ENCODE measurements at places on chromosomes 5 and 9. TPM values are rescaled to one million over a fixed set of nuclear protein-coding genes. Genes with fewer than 3 reads are reported as not detected.

- no peak overlapping the region for H3K4me3 ChIP-seq
- DNase-seq: no peak
- no peak overlapping the region for H3K27ac ChIP-seq
- no peaks in the 10 kb centered on the region for H3K36me3 ChIP-seq
These were observed 140.4 kb upstream of the SPDL1 start for GRCh38 chr5:169442913-169443784.

- H3K27me3 ChIP-seq: no peaks in the 10 kb centered on the region
- H3K4me1 ChIP-seq: no peaks in the 10 kb centered on the region
- H3K4me3 ChIP-seq: no peak overlapping the region
- DNase-seq: no peak
- H3K36me3 ChIP-seq: no peaks in the 10 kb centered on the region
These were observed 1040.8 kb downstream of the TAF11L14 start for GRCh38 chr5:18675041-18675440.

GRCh38 chr5:68562308-68562707 lies 346.8 kb downstream of the PIK3R1 start:
- no peaks in the 10 kb centered on the region for H3K4me1 ChIP-seq
- DNase-seq: no peak
- H3K4me3 ChIP-seq: no peak overlapping the region
- H3K27ac ChIP-seq: no peak overlapping the region

- H3K27me3 ChIP-seq: no peaks in the 10 kb centered on the region
- H3K36me3 ChIP-seq: no peaks in the 10 kb centered on the region
- H3K4me1 ChIP-seq: no peaks in the 10 kb centered on the region
- H3K4me3 ChIP-seq: no peak overlapping the region
- no peak overlapping the region for H3K27ac ChIP-seq
- DNase-seq: no peak
These were observed 548.7 kb downstream of the TUSC1 start for GRCh38 chr9:25129537-25129936.

GRCh38 chr9:131809941-131810344 lies 70.1 kb upstream of the RAPGEF1 start:
- DNase-seq: no peak
- no peak overlapping the region for H3K4me3 ChIP-seq
- H3K27ac ChIP-seq: no peak overlapping the region
- peaks cover 29% of the 10 kb centered on the region for H3K27me3 ChIP-seq
- H3K4me1 ChIP-seq: no peaks in the 10 kb centered on the region
- H3K36me3 ChIP-seq: no peaks in the 10 kb centered on the region

Gene ARL14EPL
- total RNA-seq: 0.20 TPM

DNA sequence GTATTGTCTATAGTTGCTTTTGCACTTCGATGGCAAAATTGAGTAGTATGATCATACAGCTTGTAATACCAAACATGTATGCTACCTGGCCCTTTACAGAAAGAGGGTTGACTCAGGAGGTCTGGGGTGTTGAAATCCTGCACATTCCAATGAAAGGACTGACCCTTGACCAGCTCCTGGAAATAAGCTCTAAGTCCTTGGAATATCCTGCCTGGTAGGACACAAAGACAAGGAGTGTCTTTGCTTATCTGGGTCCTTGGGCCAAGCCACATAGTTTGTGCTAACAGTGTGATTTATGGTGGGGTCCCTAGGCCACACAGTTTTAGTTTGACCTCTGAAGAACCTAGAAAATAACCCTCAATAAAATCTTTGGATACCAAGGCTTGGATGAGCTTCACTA lies 89.3 kb upstream of the FTMT start:
- H3K27me3 ChIP-seq: no peaks in the 10 kb centered on the region
- H3K4me1 ChIP-seq: no peaks in the 10 kb centered on the region
- DNase-seq: no peak
- H3K27ac ChIP-seq: no peak overlapping the region
- no peak overlapping the region for H3K4me3 ChIP-seq

DNA sequence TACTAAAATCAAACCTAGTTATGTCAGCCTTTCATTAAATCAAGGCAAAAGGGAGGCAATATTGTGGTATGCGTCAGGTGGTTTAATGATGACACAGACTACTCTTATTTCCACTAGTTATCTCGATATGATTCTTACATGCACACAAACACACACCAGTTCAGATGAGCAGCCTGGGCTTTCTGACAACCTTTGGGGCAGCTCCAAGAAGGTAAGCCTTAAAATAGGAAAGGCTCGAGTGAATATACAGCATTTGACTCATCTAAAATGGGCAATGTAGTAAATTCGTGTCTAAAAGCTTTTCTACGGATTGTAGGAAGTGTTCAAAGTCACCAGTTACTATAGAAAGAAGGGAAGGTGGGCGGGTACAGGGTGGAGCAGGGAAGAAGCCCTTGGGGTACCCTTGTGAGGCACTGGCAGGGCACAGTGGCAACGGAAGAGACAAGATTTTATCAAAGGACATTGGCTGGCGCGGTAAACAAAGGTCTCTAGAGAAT lies 1.9 kb downstream of the ANKH start:
- DNase-seq: no peak
- no peak overlapping the region for H3K27ac ChIP-seq
- no peaks in the 10 kb centered on the region for H3K36me3 ChIP-seq
- H3K4me3 ChIP-seq: no peak overlapping the region

- no peak for DNase-seq
- no peaks in the 10 kb centered on the region for H3K4me1 ChIP-seq
- no peaks in the 10 kb centered on the region for H3K27me3 ChIP-seq
These were observed 806.9 kb upstream of the CDH9 start for GRCh38 chr5:27845248-27845647.

Gene DMRTA1
- not detected for total RNA-seq

Gene IFNW1
- total RNA-seq: not detected

Gene MVB12B
- total RNA-seq: 0.09 TPM

- DNase-seq: no peak
- no peaks in the 10 kb centered on the region for H3K4me1 ChIP-seq
These were observed 687.6 kb upstream of the MEF2C start for GRCh38 chr5:89570557-89570956.

Gene CD74
- 4.8 TPM for total RNA-seq

GRCh38 chr5:101284736-101285375 lies 381.8 kb upstream of the ST8SIA4 start:
- H3K27me3 ChIP-seq: no peaks in the 10 kb centered on the region
- no peak overlapping the region for H3K4me3 ChIP-seq
- no peak overlapping the region for H3K27ac ChIP-seq
- DNase-seq: no peak
- no peaks in the 10 kb centered on the region for H3K4me1 ChIP-seq
- H3K36me3 ChIP-seq: no peaks in the 10 kb centered on the region

DNA sequence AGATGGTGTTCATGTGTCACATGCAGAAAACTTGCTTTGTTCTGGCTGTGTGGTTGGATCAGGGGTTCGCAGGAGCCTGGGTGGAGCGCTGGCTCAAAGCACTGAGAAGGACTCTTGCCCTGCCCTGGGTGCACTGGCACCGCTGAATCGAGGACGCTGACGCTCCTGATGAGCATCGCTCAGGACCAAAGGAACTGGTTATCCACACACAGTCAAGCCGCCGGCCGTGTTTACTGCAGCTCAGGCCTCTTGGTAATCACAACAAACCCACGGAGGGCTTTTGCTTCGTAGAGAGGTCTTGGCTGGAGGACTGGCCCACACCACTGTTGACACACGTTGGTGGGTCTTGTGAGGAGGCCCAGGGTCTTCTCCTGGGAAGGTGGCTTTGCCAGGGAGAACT lies 299.4 kb upstream of the IRX2 start:
- peaks cover 13% of the 10 kb centered on the region for H3K27me3 ChIP-seq
- no peaks in the 10 kb centered on the region for H3K36me3 ChIP-seq
- H3K4me3 ChIP-seq: no peak overlapping the region
- H3K27ac ChIP-seq: no peak overlapping the region
- H3K4me1 ChIP-seq: no peaks in the 10 kb centered on the region

- H3K27ac ChIP-seq: no peak overlapping the region
- H3K4me1 ChIP-seq: 0 out of 2 replicates have a peak, but pooled peaks cover 6% of the 10 kb centered on the region
- no peak overlapping the region for H3K4me3 ChIP-seq
- no peaks in the 10 kb centered on the region for H3K27me3 ChIP-seq
- H3K36me3 ChIP-seq: no peaks in the 10 kb centered on the region
These were observed 34.3 kb downstream of the MAP3K1 start for GRCh38 chr5:56849671-56850070.

DNA sequence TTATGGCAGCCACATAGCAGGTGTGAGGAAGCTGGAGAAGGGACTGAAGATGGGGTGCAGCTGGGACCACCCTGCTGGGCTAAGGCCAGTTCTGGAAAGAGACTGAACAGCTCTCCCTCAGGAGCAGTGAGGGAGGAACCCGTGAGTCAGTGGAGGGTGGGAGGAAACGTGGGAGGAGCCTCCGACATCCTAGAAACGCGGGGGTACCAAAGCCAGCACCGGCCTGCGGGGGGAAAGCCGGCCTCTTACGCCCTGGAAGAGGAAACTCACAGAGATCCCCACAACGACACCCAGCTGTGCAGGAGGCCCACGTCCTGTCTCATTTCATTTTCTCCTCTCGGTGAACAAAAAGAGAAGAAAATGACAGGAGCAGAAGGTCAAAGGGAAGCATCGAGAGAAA lies 185.8 kb upstream of the IRX4 start:
- no peak overlapping the region for H3K4me3 ChIP-seq
- H3K27ac ChIP-seq: no peak overlapping the region
- H3K36me3 ChIP-seq: no peaks in the 10 kb centered on the region
- H3K4me1 ChIP-seq: no peaks in the 10 kb centered on the region
- no peak for DNase-seq

Gene PCDHA7
- not detected for total RNA-seq

Gene NKD2
- total RNA-seq: 0.38 TPM

Gene TLR4
- total RNA-seq: 0.02 TPM

- no peaks in the 10 kb centered on the region for H3K4me1 ChIP-seq
- DNase-seq: no peak
- H3K36me3 ChIP-seq: no peaks in the 10 kb centered on the region
- H3K27ac ChIP-seq: no peak overlapping the region
- H3K4me3 ChIP-seq: no peak overlapping the region
These were observed 196.3 kb upstream of the DAPK1 start for GRCh38 chr9:87301371-87301770.

DNA sequence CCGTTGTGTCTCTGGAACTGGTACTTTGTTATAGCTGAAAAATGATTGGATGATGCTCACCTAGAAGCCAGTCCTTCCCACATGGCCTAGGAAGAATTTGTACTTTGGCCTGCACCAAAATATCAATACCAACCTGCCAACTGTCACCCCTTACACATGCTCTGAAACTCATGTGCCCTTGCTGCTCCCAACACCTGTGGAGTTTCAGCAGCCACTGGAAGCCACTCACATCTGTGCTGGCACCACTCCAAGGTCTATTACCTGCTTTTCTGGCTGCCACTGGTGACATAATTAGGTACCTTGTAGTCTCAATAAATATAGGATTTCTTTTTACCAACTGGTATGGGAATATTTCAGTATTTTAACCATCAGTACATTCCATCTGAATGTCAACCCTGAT lies 363.6 kb downstream of the SH3GL2 start:
- H3K27ac ChIP-seq: no peak overlapping the region
- no peaks in the 10 kb centered on the region for H3K27me3 ChIP-seq
- H3K4me3 ChIP-seq: no peak overlapping the region
- no peak for DNase-seq
- no peaks in the 10 kb centered on the region for H3K4me1 ChIP-seq

Gene SLCO6A1
- not detected for total RNA-seq

DNA sequence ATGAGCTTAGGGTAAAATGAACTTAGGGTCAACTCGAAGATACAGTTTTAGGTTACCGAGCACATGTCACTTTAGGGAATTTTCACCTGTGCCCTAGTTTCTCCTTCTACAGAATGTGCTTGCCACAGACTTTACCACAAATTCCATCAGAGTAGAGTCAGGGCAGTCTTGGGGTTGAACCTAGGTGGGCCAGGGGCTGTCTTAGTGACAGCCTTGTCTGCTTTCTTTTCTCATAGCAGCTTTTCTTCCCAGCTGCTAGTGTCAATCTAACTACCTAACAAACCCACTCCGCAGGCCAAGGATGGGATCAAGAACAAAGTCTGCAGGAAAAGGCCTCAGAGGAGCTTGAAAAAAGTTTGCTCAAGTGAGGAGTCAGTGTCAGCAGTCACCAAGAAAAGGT lies 458.1 kb upstream of the CDH18 start:
- no peaks in the 10 kb centered on the region for H3K27me3 ChIP-seq
- no peak overlapping the region for H3K27ac ChIP-seq
- DNase-seq: no peak
- H3K36me3 ChIP-seq: no peaks in the 10 kb centered on the region

- no peaks in the 10 kb centered on the region for H3K27me3 ChIP-seq
- no peaks in the 10 kb centered on the region for H3K36me3 ChIP-seq
- H3K4me3 ChIP-seq: no peak overlapping the region
- no peak for DNase-seq
- no peak overlapping the region for H3K27ac ChIP-seq
These were observed 415.3 kb downstream of the MAN2A1 start for GRCh38 chr5:110104726-110105669.

DNA sequence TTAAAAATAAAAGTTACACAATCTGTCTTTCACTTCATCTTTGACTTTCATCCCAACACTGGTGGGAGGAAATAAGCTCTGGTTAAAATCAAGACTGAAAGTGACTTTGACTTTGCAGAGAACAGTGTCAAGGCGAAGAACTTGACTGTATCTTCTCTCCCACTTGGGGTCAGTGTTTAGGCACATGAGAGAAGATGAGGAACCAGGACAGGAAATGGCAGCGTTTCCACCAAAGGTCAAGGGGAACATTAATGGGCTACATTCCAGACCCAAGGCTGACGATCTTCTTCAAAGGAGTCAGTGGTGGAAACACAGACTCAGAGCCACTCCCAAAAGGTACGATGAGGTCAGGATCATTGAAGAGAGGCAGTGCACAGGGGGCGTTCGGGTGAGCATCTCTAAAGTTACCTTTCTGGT lies 409.5 kb downstream of the ARHGEF28 start:
- no peak overlapping the region for H3K27ac ChIP-seq
- H3K27me3 ChIP-seq: no peaks in the 10 kb centered on the region
- no peak overlapping the region for H3K4me3 ChIP-seq
- H3K4me1 ChIP-seq: no peaks in the 10 kb centered on the region
- DNase-seq: peak; percentile 8

- peaks cover 33% of the 10 kb centered on the region for H3K4me1 ChIP-seq
- no peaks in the 10 kb centered on the region for H3K27me3 ChIP-seq
- 0 out of 2 replicates have a peak overlapping the region, but pooled peaks have one; percentile 12 for H3K4me3 ChIP-seq
- H3K27ac ChIP-seq: peak overlapping the region; percentile 81
- DNase-seq: peak; percentile 81
- no peaks in the 10 kb centered on the region for H3K36me3 ChIP-seq
These were observed 41.3 kb upstream of the MEF2C start for GRCh38 chr5:88924330-88924657.

Gene PDGFRB
- total RNA-seq: 0.51 TPM

Gene QRFP
- not detected for total RNA-seq

GRCh38 chr9:2785060-2785950 lies 58.6 kb downstream of the PUM3 start:
- no peaks in the 10 kb centered on the region for H3K4me1 ChIP-seq
- no peak for DNase-seq
- peaks cover 76% of the 10 kb centered on the region for H3K36me3 ChIP-seq
- H3K4me3 ChIP-seq: no peak overlapping the region

DNA sequence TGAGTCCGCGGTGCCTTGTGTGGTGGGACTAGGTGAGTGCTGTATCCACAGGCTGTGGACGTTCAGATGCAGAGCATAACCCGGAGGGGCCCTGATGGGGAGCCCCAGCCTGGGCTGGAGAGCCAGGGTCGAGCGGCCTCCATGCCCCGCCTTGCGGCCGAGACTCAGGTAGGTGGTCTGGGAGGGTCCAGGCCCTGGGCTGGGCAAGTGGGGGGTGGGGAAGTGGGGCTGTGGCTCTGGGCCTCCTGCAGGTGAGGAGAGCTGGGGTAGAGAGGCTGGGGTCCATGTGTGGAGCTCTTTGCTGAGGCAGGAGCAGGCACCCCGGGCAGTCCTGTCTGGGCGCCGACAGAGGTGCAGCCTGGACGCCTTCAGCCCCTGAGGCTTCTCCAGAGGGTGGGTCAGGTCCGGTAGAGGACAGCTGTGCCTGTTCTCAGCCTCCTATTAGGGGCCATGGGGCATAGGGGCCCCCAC lies 241.1 kb downstream of the CACNA1B start:
- H3K27ac ChIP-seq: no peak overlapping the region
- H3K36me3 ChIP-seq: no peaks in the 10 kb centered on the region
- peaks cover 15% of the 10 kb centered on the region for H3K4me1 ChIP-seq
- no peak for DNase-seq
- no peak overlapping the region for H3K4me3 ChIP-seq
